ENCODE measurements at places on chromosomes 4 and X. TPM values are rescaled to one million over a fixed set of nuclear protein-coding genes. Genes with fewer than 3 reads are reported as not detected.

The CLGN gene
- 4.2 TPM for total RNA-seq

The CCNG2 gene
- 47.8 TPM for total RNA-seq

GRCh38 chr4:15891312-15891711 is 47.2 kb downstream of the FGFBP1 start:
- no peaks in the 10 kb centered on the region for H3K36me3 ChIP-seq
- no peaks in the 10 kb centered on the region for H3K27me3 ChIP-seq
- H3K27ac ChIP-seq: no peak overlapping the region
- H3K4me3 ChIP-seq: no peak overlapping the region

GRCh38 chr4:7546809-7547367 is 112.2 kb upstream of the PSAPL1 start:
- no peak overlapping the region for H3K27ac ChIP-seq
- DNase-seq: no peak
- no peaks in the 10 kb centered on the region for H3K36me3 ChIP-seq
- no peaks in the 10 kb centered on the region for H3K27me3 ChIP-seq
- H3K4me3 ChIP-seq: no peak overlapping the region
- no peaks in the 10 kb centered on the region for H3K4me1 ChIP-seq

DNA sequence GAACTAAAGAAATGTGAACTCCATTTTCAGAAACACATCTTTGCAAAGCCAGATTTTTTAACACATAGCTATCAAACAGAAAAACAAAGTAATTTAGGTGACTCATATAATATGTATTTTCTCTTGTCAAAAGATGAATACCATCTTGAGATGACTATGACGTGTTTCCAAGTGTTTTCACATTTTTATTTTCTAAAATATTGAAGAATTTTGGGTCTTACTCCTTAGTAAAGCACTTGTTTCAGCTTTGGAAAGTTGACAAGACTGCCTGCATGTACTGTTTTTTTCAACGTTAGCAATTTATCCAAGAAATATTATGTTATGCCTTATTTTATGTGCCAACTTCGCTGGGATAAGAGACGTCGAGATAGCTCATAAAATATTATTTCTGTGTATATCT is 733.9 kb upstream of the EPHA5 start:
- H3K4me1 ChIP-seq: no peaks in the 10 kb centered on the region
- DNase-seq: no peak
- no peak overlapping the region for H3K4me3 ChIP-seq
- no peaks in the 10 kb centered on the region for H3K36me3 ChIP-seq

The SAGE1 gene
- not detected for total RNA-seq

The NUDT11 gene
- 5.2 TPM for total RNA-seq

DNA sequence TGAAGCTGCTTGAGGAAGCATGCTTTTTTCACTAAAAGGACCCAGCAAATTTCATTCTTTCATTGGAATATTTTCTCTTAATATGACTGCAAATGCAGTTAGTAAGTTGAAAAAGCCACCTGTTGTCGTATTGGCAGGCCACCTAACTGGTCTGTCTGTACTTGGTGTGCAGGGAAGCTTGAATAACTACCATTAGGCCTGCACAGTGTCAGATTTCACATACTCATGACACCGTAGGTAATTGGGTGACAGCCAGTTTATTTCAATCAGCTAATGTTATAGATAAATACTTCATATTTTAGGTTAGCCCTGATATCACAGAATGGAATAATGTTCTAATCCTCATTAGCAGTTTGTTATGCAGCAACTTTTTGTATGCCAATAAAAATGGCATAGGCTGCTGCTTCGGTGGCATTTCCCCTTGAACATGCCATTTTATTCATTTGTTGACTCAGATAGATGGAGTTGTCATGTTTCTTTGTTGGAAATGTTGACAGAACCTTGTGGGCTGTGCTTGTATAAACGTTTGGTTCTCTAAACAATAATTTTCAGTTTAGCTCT is 173.7 kb downstream of the RPA4 start:
- H3K4me3 ChIP-seq: no peak overlapping the region
- H3K27me3 ChIP-seq: no peaks in the 10 kb centered on the region
- H3K4me1 ChIP-seq: no peaks in the 10 kb centered on the region
- no peaks in the 10 kb centered on the region for H3K36me3 ChIP-seq

DNA sequence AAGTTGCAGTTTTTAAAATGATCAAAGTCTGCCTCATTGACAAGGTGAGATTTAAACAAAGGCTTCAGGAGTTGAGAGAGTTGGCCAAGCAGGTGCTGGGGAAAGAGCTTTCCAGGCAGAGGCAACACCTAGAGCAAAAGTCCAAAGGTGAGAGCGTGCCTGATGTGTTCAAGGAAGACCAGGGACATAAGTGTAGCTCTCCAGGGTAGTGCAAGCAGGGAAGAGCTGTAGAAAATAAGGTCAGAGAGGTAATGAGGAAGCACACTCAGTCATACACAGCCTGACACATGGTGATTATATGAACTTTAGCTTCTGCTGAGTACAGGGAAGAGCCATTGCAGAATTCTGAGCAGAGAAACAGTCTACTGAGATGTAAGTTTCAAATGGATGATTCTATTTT is 265.0 kb upstream of the NWD2 start:
- no peaks in the 10 kb centered on the region for H3K36me3 ChIP-seq
- DNase-seq: no peak
- no peak overlapping the region for H3K27ac ChIP-seq
- no peak overlapping the region for H3K4me3 ChIP-seq

DNA sequence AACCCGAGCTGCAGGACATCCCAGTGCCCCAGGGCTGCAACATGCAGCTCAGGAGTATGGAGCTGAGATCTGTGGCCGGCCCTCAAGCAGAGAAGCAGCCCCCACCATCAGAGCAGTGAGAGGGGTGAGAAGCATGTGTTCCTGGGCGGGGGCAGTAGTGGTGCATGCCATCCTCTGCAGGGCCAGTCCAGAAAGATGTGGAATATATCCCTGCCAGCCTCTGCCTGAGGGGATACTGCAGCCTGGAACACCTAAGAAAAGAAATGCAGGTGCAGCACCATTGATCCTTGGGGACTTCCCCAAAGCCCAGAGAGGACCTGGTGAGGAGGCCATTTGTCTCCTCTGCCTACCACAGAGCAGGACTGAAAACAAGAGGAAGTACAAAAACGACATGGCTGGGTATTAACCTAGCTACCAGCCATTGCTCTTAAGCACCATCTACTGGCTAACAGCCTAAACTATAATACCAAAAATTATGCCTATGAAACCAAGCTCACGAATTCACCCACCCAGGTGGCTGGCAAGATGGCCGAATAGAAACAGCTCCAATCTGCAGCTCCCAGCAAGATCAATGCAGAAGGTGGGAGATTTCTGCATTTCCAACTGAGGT is 158.8 kb downstream of the ADGRA3 start:
- H3K4me3 ChIP-seq: no peak overlapping the region
- DNase-seq: peak; percentile 2
- H3K27me3 ChIP-seq: no peaks in the 10 kb centered on the region
- H3K4me1 ChIP-seq: no peaks in the 10 kb centered on the region
- no peak overlapping the region for H3K27ac ChIP-seq

DNA sequence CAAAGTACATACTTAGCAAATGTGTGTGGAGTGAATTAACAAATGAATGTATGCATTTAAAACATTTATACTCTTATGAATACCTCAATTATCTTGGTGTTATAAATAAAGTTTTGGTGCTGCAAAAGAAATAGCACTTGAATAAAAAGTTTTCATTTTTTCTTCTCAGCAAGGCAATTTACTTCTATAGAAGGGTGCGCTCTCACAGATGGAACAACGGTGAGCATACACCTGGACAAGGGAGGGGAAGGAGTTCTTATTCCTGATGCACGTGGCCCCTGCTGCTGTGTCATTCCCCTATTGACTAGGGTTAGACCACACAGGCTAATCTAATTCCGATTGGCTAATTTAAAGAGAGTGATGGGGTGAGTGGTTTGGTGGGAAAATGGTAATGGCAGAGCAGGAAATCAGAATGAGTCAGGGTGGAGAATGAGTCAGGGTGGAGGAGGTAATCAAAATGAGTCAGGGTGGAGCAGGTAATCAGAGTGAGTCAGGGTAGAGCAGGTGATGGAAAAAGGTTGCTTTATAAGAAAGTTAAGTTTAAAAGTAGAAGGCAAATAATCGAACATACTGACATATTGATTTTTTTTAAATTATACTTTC is 28.2 kb upstream of the PGK1 start:
- DNase-seq: no peak
- H3K4me1 ChIP-seq: no peaks in the 10 kb centered on the region
- H3K27me3 ChIP-seq: no peaks in the 10 kb centered on the region
- no peaks in the 10 kb centered on the region for H3K36me3 ChIP-seq
- no peak overlapping the region for H3K27ac ChIP-seq

GRCh38 chr4:41258783-41259182 is 2.1 kb downstream of the UCHL1 start:
- H3K27ac ChIP-seq: no peak overlapping the region
- H3K4me3 ChIP-seq: no peak overlapping the region
- peaks cover 33% of the 10 kb centered on the region for H3K27me3 ChIP-seq

DNA sequence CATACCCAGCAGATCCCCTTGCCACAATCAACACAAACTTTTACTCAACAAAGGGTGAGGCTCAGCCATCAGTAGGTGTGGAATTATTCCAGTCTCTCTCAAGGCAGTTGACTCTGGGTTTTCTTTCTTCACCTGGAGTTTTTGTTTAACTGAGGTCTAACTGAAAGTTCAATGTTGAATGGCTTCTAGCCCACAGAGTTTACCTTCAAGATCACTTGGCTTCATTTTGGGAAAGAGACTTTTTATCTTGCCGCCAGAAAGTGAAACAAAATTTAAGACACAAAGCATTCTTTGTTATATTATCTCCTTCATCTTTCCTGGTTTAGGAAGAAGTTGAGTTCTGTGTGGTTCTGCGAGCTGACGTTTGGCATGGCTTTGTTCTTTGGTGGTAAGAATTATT is 83.8 kb upstream of the RASGEF1B start:
- no peak overlapping the region for H3K4me3 ChIP-seq
- no peak overlapping the region for H3K27ac ChIP-seq
- no peaks in the 10 kb centered on the region for H3K36me3 ChIP-seq
- no peak for DNase-seq
- H3K27me3 ChIP-seq: no peaks in the 10 kb centered on the region

The GABRE gene
- 2.9 TPM for total RNA-seq

The SYTL4 gene
- 0.94 TPM for total RNA-seq

All from thymus (tissue), 14 donors.